Stimulated activated CD4-positive, alpha-beta T cell treated with anti-CD3 and anti-CD28 coated beads, Interleukin-1b, Interleukin-23, amount 100 ng/mL, for 1 hour (primary cell): ENCODE measurements at places on chromosomes 13 and 19.
A peak's percentile ranks its signal among the peaks of the same experiment; 100 is the strongest.

GRCh38 chr19:4717191-4717965 is 6.3 kb downstream of the DPP9 start:
- DNase-seq: no peak

DNA sequence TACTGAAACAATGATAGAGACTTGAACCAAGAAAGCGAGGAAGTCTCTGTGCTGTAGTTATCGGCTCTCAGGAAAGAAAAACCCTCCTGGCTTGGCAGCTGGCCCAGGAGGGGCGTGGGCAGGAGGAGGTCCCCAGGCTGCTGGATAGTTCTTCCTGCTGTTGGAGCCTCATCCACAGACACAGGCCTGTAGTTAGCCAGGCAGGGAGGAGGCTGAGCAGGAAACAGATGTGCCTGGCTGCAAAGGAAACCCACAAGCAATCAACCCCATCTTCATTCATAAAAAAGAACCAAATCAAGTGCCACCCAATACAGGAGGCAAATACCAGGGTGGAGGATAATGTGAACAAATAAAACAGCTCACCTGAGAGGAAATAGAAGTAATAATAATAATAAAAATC is 86.2 kb downstream of the IRS2 start:
- no peak for DNase-seq

GRCh38 chr19:10915130-10916091 is 13.0 kb downstream of the YIPF2 start:
- DNase-seq: no peak

DNA sequence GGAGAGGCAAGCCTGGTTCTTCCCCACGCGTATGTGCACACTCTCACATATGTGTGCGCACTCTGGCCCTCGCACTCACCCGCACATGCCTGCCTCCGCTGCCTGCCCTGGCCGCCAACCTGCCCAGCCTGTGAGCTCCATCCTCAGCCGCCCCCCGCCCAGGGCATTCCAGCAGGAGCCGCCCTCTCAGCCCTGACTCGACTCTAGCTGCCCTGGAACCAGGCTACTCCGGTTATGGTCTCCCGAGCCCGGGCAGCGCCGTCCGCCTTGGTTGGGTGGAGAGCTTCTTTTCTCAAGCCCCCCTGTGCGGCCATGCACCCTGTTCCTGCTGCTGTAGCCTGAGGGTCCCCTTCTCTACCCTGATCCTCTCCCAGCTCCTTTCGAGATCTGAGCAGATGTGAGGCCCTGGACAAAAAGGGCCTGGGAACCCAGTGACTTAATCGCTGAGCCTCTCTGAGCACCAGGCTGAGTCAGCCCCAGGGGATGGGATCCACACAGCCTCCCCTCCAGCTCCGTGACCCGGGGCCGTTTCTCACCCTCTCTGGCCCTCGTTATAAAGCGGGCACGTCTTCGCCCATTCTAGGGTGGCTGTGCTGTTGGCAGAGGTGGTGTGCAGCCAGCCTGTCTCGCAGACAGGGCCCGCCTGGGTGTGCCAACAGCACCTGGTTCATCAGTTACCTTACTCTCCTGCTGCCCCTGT is 191.5 kb downstream of the TEX29 start:
- no peak for DNase-seq

GRCh38 chr19:5987077-5987818 is 9.3 kb upstream of the RANBP3 start:
- peak; percentile 53 for DNase-seq

- DNase-seq: no peak
Measured at GRCh38 chr13:33108620-33109019, 92.4 kb downstream of the KL start.

GRCh38 chr13:91056746-91057145 is 290.7 kb upstream of the MIR17HG start:
- no peak for DNase-seq

- no peak for DNase-seq
Measured at GRCh38 chr19:5430237-5430636, 25.0 kb upstream of the ZNRF4 start.

- DNase-seq: no peak
Measured at GRCh38 chr19:17264641-17264979, at the start of gene USHBP1. Gene USHBP1, minus strand, starts transcription at chr19:17264745. Its CDS starts 446 bp downstream, at chr19:17264299.

DNA sequence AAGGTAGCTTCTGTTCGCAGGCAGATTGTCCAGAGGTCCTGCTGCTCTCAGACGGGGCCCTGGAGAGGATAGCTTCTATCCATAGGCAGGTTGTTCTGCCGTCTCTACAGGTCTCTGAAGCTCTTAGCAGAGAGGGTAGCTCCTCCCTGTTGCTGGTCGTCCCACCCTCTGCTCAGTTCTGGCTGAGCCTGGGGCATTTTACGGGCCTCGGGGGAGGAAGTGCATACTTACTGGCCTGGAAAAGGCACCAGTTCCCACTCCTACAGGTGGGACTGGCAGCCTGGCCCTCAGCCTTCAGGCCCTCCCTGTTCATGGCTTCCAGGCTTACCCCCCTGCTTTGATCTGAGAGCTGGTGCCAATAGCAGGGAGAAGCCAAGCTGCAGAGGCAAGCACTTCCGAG is 42.3 kb downstream of the USPL1 start:
- DNase-seq: no peak

DNA sequence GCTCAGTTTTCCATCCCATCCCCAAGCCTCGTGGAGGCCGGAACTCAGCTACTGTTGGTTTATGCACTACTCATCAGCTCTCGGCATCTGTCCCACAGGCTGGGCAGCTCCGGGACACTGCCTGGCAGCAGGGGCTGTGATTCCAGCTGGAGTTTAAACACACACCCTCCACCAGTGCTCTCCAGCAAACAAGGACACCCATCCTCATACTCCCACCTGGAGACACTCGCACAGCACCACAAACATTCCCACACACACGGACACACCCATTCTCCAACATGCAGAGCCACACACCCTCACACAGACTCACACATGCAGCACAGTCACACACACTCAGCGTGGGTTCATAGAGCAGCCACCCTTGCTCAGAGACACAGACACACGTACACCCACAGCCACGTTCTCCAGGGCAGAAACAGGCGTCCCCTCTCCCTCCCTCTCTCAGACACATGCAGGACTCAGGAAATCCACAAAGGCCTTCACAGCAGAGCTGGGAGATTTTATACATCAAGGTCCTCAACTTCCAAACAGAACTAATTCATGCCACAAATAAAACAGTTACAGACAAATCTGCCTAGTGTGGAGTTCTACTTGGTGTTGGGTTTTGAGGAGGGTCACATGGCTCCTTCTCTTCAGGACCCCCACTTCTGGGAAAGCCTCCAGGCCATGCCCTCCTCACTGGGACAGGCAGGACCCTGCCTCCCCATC is 785.4 kb downstream of the UQCRFS1 start:
- DNase-seq: no peak
